ENCODE measurements at places on chromosomes 11 and 22. TPM values are rescaled to one million over a fixed set of nuclear protein-coding genes. Genes with fewer than 3 reads are reported as not detected.

GRCh38 chr22:26471522-26471921 is 12.1 kb downstream of the HPS4 start:
- no peak for DNase-seq

- no peak for DNase-seq
Observed at GRCh38 chr11:67299471-67300191, 3.7 kb upstream of the SSH3 start.

- no peak for DNase-seq
Observed at GRCh38 chr11:78063440-78064181, at the start of gene THRSP. Gene THRSP, plus strand, starts transcription at chr11:78063861. Its CDS starts 21 bp downstream, at chr11:78063882.

DNA sequence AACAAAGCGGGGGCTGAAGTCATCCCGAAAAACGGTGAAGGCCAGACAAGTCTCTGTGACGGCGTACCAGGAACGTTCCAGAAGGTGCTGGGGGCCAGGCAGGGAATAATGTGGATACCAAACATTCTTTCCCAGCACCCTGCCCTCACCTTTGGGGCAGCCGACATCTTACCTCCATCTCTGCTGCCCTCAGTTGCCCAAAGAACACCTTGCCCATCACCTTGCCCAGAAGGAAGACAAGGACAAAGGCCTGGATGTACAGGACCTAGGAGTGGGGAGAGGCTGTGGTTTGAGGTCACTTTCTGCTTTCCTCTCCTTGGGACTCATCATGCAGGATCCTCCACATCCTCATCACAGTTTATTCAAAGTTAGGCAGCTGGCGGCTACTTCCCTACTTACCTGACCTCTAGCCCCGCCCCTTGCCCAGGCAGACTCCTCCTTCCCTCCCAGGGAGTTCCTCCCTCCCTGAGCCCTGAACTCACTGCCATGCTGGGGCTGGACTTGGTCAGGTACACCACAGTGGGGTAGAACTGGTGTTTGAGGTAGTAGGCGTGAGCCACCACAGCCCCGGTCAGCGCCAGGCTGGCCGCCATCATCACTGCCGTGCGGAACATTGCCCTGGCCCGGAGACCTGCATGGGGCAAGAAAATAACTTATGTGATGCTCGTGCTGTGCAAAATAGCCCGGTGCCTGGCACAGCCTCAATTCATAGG is 1.2 kb downstream of the SYVN1 start:
- DNase-seq: no peak

- peak; percentile 87 for DNase-seq
Observed at GRCh38 chr22:23282089-23282501, 101.8 kb downstream of the BCR start.

- peak; percentile 22 for DNase-seq
Observed at GRCh38 chr11:8658321-8659057, 24.0 kb downstream of the TRIM66 start.

DNA sequence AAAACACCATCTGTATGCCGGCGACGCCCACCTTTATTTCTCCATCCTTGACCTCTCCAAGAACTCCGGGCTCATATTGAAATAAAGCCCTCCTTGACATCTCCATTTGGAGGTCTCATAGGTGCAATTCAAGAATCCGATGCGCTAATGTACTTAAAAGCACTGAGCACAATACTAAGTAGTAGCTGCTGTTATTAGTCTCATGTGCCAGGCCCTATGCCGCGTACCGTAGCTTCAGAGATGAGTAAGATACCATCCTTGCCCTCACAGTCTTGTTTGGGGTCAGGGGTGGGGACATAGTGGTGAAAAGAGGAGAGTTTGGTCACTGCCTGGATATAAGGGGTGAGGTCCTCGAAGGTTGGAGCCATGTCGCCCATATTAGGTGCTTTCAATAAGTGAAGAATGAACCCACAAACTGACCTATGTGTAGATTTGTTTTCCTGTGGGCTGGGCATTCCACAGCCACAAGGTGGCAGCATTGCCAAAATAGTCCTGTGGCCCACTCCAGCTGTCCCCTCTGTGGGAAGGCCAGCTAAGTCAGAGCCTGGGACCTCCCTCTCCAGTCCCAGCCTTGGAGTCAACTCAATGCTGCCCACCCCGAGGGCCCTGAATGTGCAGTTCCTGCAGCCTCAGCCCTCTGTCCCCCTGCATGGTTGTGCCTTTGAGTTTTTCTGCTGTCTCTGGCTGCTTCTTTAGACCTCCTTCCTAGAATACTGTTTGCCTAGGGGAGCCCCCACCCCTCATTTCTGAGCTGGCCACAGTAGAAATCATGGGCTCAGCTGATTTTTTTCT is 6.5 kb downstream of the DCPS start:
- peak; percentile 84 for DNase-seq

Gene POLA2
- total RNA-seq: 92.4 TPM

- DNase-seq: peak; percentile 58
Observed at GRCh38 chr11:73445980-73446379, 69.8 kb downstream of the RELT start.

- no peak for DNase-seq
Observed at GRCh38 chr11:64516226-64516625, 74.8 kb upstream of the SLC22A12 start.

- no peak for DNase-seq
Observed at GRCh38 chr11:79412761-79413160, 28.1 kb downstream of the TENM4 start.

DNA sequence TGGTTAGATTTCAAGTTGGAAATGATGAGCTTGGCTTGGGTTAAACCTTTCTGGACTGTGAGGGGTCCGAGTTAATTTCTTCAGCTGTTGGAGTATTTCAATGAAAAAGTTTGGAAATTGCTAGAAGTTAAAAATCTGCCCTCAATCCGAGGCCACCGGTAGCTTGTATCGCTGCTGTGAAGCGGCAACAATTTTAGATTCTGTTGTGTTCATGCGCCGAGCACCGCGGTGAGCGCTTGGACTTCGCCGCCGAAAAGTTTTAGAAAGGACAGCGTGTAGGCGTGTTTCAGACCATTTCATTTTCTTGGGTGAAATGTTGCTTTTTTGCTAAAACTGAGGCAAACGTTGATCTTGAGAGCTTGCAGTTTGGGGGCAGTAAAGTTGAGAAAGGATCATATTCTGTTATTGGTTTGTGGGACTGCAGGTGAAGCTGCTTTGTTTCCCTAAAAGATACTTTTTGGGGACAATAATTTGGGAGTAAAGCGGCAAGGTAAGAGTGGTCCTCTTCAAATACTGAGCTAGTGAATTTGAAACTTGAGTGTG is 928 bp downstream of the FBXO7 start:
- DNase-seq: peak; percentile 55

Gene C1QTNF4
- total RNA-seq: 0.41 TPM

Gene FXYD6
- total RNA-seq: 12.9 TPM

DNA sequence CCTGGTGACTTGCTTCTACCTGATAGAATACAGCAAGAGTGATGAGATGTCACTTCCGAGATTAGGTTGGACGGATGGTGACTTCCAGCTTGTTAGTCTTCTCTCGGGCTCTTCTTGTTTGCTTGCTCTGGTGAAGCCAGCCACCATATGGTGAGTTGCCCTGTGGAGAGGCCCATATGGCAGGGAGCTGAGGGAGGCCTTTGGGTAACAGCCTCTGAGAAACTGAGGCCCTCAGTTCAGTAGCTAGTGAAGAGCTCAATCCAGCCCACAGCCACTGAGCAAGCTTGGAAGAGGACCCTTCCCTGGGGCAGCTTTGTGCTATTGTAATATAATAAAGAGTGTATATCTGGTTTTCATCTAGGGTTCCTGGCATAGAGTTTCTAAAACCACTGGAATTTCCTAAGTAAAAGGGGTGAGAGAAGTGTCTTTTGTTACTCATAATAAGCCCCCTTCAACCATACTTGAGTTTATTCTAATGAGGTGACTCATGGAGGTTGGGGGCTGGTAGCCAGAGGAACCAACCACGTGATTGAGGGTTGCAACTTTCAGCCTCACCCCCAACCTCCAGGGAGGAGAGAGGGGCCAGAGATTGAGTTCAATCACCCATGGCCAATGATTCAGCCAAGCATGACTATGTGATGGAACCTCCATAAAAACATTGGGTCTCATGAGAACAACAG is 8.0 kb upstream of the TPCN2 start:
- peak; percentile 91 for DNase-seq

DNA sequence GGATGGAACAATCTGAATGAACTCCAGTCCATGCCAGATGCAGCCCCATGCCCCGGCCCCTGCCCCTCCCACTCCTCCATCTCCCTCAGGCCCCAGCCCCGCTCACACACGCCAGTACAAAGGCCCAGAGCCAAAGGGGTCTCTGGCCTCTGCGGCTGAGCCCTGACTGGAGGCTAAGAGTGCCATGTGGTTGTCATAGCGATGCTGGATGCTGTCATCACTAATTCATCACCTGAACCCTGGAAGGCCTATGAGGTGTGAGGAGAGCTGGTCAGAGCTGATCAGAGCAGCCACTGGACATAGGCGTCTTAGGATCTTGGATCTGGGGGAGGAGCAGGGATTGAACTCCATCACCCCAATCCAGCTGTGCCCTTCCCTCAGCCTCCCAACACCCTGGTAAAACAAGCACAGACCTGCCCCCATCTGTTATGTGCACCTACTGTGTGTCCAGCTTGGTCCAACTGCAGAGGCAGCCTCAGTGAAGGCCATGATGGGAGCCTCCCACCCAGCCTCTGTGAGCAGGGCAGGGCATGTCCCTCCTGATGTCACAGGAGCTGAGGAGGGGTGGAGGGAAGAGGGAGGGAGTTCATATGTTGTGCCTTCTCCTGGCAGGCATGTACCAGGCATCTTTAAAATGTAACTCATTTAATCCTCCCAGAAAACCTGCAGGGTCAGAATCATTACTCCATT is 16.7 kb downstream of the PDE2A start:
- no peak for DNase-seq

- DNase-seq: peak; percentile 72
Observed at GRCh38 chr11:64001484-64002420, 15.5 kb downstream of the OTUB1 start.

DNA sequence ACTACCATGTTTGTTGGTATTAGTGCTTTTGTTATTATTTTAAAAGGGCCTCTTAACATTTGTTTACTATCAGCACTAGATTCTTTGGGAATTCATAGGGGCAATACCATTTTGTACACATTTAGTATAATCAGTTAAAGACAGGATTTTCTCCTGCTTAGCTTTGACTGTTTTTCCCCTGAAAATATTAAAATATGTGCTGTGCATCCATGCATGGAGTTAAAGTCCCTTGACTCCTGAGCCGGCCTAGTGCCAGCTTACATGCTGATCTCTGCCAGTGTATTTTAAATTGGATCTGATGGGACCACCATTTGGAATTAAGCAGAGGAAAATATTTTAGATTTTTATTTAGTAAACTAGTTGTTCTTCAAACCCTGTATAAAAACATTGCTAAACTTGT is 161.4 kb downstream of the METTL15 start:
- DNase-seq: no peak

GRCh38 chr11:16266021-16266420 is 90.3 kb downstream of the SOX6 start:
- no peak for DNase-seq

- no peak for DNase-seq
Observed at GRCh38 chr11:28243581-28243980, 135.4 kb downstream of the METTL15 start.

DNA sequence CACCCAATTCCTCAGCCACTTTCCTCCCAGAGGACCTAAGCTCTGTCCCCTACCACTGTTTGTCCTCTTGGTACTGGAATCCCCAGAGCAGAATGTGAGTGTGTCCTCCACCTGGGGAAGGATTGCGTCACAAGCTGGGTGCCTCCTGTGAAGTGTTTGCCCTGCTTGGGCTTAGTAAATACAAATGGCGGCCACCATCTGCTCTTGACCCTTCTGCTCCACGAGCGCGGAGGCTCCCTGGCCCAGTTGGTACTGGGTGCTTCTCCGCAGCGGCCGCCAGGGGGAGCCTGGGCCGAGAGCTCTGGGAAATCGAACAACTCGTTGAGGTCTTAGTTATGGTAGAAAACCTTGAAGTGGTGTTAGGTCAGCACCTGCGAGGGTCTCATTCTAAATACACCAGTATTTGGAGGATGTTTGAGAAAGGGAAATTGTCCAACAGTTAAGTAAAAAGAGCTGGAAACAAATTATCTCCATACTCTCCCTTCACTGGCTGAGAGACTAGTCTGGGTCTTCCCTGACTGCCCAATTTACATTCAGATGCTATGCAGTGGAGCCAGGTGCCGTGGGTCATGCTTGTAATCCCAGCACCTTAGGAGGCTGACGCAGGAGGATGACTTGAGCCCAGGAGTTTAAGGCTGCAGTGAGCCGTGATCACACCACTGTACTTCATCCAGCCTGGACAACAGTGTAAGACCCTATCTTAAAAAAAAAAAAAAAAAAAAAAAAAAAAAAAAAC is 74.6 kb upstream of the TEAD1 start:
- peak; percentile 69 for DNase-seq

GRCh38 chr11:106943089-106943488 is 75.2 kb downstream of the GUCY1A2 start:
- DNase-seq: no peak

GRCh38 chr22:37259540-37260029 is 15.5 kb upstream of the RAC2 start:
- DNase-seq: peak; percentile 75

DNA sequence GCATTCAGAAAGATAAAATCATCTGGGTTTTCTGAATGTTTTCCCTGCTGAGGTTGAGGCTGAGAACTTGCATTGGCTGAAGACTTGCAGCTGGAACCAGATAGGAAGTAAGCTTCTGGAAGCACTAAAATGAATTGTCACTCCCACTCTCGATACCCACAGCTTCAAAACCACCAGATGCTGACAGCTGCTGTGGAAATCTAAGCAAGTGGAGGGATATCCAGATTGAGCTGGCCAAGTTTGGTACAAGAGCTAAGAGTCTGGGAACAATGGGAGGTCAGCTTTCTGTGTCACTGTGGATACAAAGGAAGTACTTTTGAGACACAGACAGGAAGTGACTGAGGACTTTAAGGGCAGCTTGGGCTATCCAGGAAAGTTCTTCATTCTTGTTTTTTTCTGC is 51.3 kb upstream of the CD44 start:
- DNase-seq: peak; percentile 33

GRCh38 chr11:109984634-109985289 is 108.4 kb upstream of the ZC3H12C start:
- no peak for DNase-seq

GRCh38 chr22:49909476-49910205 is 8.6 kb downstream of the ALG12 start:
- no peak for DNase-seq

DNA sequence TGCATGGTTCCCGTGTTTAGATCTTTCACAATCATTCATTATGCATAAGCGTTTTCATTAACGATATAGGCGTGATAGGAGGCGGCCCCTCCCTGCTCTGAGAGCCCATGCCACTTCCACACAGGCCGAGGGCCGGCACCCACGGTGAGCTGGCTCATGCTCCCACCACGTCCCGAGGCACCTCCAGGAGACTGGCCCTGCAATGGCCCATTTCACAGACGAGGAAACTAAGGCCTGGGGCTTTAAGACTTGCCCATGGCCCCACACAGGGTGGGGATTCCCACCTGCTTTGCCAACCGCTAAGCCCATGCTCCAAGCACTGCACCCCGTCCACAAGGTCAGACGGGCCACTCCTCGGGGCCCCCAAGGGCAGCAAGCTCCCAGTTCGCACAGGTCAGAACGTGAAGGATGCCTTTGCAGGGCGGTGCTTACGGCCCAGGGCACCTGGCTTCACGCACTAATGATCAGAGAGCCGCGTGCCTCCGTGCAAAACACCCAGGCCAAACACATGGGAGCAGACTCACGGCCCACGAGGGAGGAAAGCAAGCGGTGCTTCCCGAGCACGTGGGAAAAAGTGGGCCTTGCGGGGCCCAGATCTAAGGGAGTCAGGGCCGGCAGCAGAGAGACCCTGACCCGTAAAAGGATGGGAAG is 8.3 kb downstream of the OSBPL5 start:
- DNase-seq: no peak

Data from A673 (cell line).